ENCODE measurements at places on chromosomes 1 and 21. TPM values are rescaled to one million over a fixed set of nuclear protein-coding genes. Genes with fewer than 3 reads are reported as not detected.

OR2W3 gene
- 0.26 TPM for total RNA-seq

LMOD1 gene
- 36.2 TPM for total RNA-seq

TOMM40L gene
- total RNA-seq: 34.8 TPM

- DNase-seq: peak; percentile 29
Observed at GRCh38 chr1:114097109-114097508, 56.6 kb downstream of the SYT6 start.

GRCh38 chr1:151408891-151409290, 9.5 kb downstream of the PSMB4 start:
- no peak for DNase-seq

DNA sequence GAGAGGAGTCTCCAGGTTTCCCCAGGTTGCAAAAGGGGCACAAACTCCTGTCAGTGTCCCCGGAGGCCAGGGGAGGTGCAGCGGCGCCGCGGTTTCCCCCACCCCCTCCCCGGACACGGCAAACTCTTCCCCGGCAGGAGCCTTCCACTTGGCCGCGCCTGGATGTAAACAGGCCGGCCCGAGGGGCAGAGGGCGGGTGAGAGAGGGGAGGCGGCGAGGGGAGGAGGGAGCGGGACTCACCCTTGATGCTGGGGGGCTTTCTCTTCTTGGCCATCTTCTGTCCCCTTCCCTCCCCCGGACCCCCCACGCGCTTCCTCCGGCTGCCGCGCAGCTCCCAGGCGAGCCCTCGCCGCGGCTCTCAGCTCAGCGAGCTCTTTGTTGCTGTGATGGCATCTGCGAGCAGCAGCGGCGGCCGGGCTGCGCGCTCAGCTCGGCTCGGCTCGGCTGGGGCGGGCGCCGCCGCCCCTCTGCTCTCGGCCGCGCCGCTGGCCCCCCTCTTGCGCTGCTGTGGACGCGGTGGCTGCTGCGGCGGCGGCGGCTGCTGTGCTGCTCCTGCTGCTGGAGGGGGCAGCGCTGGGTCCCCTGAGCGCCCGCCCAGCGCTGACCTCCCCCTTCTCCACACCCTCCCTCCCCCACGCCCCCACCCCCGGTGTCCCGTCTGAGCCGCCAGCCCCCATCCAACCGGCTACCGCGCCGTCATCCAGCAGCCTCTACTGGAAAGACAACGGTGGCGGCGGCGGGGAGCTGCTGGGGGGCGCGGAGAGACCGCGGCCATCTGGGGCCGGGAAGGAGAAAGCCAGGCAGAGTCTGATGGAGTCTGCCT, 4.9 kb upstream of the SLC44A5 start:
- peak; percentile 44 for DNase-seq

- no peak for DNase-seq
Observed at GRCh38 chr1:230901671-230902070, 33.4 kb upstream of the C1orf198 start.
